SK-N-SH treated with all-trans-retinoic acid at 6 μM for 48 hours (cell line): ENCODE measurements at places on chromosomes 11 and 22.

GRCh38 chr11:96863520-96863919, 473.7 kb downstream of the JRKL start:
- no peak for ATAC-seq

DNA sequence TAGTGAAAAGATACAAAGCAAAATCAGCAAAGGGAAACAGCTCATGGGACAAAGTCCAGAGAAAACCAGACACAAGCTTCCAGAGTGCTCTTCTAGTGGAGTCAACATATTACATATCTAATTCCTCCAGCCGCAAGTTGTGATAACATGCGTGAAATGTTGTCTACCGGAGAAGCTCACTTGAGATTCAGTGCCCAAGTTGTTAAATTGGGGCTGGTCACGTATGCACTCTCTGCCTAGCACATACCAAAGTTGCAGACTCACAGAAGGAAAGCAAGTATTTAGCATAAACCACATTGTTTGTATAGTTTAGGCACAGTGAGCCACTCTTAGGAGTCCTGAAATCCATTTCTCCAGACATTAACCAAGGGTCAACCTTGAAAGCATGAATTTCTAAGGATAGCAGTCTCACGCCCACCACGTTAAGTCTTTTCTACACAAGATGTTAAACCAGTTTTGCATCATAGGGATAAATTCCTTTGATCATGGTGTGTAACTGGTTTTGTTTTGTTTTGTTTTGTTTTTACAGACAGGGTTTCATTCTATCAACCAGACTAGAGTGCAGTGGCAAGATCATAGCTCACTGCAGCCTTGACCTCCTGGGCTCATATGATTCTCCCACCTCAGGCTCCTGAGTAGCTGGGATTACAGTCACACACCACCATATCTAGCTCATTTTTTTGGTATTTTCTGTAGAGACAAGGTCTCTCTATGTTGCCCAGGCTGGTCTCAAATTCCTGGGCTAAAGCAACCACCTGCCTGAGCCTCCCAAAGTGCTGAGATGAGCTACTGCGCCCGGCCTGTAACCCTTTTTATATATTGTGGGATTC, 39.5 kb upstream of the EP300 start:
- ATAC-seq, result no peak

DNA sequence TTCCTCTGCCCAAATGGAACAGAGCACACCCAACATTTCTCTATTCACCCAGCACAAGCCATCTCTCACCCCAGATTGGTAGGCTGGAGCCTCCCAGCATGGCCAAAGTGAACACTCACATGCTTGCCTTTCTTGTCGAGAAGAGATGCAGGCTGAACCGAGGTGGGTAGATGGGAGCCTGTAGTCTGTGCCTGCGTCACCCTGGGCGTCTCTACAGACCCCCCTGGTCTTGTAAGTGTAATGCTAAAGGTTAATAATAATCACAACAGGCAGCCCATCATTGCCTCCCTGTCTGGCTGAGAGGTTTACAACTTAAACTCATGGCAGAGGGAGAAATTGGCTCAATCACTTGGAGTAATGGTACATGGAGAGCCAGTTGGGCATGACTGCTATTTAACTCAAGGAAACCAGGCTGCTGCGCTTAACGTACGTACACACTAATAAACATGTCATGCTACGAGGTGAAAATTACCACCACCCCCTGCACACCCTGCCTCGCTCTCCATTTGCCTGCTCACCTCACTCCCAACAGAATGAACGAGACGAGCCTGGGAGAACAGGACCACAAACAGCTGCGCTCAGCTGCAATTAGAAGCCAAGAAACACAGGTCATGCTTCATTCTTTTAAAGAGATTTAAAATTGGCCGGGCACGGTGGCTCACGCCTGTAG, 9.1 kb upstream of the ZBTB16 start:
- ATAC-seq, result no peak

- ATAC-seq, result no peak
Measured at GRCh38 chr22:45082795-45083194, 73.0 kb upstream of the PHF21B start.

DNA sequence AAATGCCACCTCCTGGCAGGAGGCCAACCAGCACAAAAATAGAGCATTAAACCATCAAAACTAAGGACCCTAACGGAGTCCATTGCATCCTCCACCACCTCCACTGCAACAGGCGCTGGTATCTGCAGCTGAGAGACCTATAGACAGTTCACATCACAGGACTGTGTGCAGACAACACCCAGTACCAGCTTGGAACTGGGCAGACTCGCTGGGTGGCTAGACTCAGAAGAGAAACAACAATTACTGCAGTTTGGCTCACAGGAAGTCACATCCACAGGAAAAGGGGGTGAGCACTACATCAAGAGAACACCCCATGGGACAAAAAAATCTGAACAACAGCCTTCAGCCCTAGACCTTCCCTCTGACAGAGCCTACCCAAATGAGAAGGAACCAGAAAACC, 11.6 kb upstream of the TMEM45B start:
- no peak for ATAC-seq

DNA sequence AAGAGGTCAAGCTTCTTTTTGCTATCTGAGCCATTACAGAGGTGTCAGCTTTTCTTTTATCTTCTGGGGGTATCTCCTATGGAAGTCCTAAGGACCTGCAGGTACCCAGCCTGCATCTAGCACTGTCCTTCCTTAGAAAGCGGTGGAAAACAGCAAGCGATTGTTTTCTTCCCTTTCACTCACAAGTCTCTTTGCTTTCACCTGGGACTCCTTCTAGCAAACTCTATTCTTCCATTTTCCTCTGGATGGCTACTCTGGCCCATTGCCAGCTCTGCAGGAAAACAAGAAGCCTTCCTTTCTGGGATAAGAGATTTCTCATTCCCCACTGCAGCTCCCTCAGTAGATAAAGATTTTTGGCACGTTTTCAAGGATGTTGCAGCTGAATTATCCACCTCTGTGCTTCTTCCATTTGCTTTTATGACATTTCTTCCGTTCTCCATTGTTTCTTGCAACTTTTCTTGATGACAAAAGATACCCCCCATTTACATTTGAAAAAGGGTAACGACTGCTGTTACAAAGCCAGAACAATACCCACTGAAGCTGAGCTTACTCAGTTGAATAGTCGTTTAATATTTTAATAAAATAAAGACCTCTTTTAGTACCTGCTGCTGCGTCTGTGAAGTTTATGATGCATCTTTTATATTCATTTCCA, 40.2 kb upstream of the BDNF start:
- ATAC-seq, result no peak

GRCh38 chr11:122322329-122322728, 206.3 kb upstream of the BLID start:
- no peak for ATAC-seq

DNA sequence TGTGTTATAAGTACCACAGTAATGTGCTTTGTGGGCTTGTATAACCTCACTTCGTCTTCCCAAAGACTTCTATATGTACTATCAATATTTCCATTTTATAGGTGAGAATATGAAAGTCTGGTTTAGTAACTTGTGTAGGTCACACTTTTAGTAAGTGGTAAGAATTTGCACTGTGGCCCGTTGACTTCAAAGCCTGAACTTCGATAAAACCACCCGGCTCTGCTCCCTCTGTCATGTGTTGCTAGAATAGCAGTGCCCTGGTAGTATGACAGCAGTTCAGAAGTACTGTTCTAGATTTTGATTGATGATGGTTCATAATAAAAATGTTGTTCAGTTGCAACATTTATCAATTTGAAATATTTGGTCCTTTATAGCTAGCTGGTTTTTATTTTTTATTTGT, 110.2 kb upstream of the SORL1-AS1 start:
- no peak for ATAC-seq

GRCh38 chr22:41286639-41287091, 678 bp upstream of the RANGAP1 start:
- no peak; the same call in 2 of the 3 replicates for ATAC-seq

GRCh38 chr22:34308101-34308500, 387.8 kb upstream of the LARGE1 start:
- no peak for ATAC-seq

DNA sequence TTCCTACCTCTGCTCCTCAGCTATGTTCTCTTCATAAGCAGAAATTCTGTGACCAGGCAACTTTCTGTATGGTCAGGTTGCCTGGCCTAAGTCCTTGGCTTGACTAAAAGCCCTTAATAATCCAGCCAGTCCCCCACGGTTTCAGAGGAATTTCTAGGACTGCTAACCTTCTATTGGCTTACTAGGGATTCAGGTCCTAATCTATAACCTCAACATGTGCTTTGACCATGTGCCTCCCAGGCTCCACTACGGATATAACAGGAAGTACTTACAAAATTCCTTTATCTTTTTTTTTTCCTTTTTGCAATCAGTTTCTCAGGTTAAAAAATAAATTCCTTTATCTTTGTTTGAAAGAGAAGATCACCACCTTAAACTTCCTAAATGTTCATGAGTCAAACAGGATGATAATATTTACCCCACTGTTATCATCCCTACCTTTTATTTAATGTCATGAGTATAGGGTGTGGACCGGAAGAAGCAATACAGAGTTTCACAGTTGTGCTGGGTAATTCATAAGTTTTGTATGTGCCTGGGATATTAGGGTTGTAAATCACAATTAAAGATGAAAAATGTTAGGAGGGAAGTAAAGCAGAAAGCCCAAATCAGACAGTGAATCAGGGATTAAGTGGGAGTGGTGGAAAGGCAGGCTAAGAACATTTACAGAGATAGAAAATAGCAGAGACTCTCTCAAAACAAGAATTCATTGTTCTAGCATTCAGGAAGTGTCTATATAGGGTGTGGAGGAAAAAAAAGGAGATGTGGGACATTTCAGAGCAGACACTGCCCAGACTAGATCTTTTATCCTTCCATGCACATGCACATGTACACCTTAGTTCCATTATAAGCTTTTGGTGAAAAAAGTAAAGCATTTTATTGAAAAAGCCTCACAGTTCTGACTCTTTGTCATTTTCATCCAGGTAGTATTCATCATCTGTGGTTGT, 10.7 kb upstream of the POGLUT3 start:
- ATAC-seq, result no peak

DNA sequence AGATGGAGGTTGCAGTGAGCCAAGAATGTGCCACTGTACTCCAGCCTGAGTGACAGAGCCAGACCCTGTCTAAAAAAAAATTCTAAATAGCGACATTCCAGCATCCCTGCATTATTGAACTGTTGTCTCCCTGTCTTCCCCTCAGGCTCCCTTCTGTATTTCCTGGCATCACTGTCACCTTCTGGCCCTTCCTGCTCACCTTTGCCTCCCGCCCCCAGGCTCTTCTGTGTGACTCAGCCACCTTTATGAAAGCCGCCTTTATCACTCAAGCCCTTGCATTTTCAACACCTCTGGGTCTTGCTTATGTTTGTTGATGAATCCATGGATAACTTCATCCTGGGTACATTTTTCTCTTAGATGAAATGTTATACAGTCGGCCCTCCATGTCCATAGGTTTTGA, 21.1 kb downstream of the UBASH3B start:
- no peak for ATAC-seq

- peak; percentile 24; the same call in 1 of the 3 replicates for ATAC-seq
Measured at GRCh38 chr22:36110306-36110881, 50.2 kb downstream of the APOL3 start.

GRCh38 chr11:119782739-119783072, 53.7 kb upstream of the NECTIN1 start:
- no peak for ATAC-seq

DNA sequence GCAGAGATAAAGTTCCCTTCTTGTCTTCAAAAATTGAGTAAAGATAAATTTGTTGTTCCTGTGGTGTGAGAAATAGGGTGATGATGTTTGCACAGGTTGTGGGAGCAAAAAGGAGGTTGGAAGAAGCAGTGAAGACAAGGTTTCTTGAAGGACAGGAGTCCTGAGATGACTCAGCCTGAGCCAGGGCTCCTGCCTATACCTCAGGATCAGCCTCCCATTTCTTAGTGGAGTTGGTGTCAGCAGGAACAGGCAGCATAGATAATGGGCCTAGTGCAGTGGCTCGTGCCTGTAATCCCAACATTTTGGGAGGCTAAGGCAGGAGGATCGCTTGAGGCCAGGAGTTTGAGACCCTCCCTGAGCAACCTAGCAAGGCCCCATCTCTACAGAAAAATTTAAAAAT, 28.7 kb downstream of the EIF4G2 start:
- ATAC-seq, result no peak

DNA sequence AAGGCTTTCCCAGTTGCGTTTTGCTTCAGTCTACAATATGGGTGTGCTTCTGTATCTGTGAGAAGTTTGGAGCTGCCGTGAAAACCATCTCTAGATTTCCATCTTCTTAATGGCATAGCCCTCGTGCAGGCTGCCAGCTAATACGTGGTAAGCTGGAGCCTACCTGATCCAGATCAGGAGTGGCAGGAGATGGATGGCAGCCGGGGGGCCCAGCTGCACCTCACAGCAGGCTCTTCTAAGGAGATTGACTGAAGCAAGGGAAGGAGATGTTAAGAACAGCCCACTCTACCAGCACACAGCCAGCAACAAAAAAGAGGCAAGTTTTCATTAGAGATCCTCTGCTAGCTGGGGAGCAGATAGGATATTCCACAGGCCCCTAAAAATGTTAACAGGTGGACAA, 115.5 kb downstream of the MSANTD4 start:
- ATAC-seq, result no peak

GRCh38 chr11:26162291-26162690, 169.6 kb upstream of the ANO3 start:
- ATAC-seq, result no peak

DNA sequence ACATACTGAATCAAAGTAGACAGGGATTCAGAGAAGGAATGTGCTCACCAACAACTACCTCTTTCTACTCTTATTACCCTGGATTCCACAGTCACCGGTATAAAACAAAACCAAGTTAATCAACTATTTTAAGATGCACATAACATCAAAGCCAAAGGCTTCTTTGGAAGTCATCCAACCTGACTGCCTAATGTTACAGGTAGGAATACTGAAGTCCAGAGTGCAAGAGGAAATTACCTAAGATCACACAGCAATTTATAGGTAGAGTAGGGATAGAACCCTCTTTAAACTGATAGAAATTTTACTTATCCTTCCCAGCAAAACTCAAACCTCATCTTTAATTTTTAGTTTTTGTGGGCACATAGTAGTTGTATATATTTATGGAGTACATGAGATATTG, 76.3 kb downstream of the PAK1 start:
- no peak for ATAC-seq

- ATAC-seq, result no peak
Measured at GRCh38 chr11:75781296-75781695, 12.7 kb downstream of the DGAT2 start.

DNA sequence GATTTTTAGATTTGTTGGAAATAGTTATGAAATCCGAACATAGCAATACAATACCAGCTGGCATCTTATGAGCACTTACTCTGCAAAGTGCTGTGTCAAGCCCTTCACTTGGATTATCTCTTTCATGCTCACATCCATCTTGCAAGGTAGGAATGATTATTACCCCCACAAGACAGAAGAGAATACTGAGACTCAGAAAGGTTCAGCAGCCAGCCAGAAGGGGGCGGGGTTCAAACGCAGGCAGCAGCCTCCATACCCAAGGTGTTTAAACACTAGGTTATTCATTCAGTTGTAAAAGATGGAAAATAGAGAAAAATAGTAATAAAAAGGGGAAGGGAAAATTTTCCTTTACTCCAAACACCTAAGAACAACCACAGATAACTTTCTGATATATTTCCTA, 158.5 kb downstream of the CCDC34 start:
- ATAC-seq, result no peak

GRCh38 chr11:118078911-118079411, 2.1 kb downstream of the TMPRSS4 start:
- no peak for ATAC-seq

- ATAC-seq, result no peak
Measured at GRCh38 chr11:101323997-101324396, 194.4 kb upstream of the PGR start.

- no peak for ATAC-seq
Measured at GRCh38 chr22:30568137-30568805, 6.2 kb downstream of the GAL3ST1 start.

GRCh38 chr11:123450623-123451022, 20.6 kb downstream of the GRAMD1B start:
- ATAC-seq, result no peak; the same call in 2 of the 3 replicates

- no peak for ATAC-seq
Measured at GRCh38 chr22:46935506-46936377, 173.3 kb downstream of the TBC1D22A start.
